ENCODE measurements at places on chromosomes 7 and 10.

- DNase-seq: peak; percentile 48
Observed at GRCh38 chr10:113515601-113516000, 37.3 kb upstream of the HABP2 start.

DNA sequence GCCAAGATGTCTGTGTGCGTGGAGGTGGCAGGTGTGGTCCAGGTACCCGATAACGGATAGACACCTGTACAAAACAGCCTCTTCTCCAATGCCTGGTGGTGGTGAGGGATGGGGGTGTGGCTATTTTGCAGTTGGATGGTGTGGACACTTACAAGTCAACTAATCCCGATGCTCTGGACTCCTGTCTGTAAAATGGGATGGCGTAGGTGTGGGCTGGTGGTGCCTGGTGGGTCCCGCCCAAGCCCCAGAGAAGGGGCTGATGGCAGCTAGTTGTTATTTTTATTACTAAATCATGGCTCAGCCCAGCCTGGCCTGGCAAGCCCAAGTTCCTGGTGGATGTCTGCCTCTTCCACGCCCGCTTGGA is 22.3 kb downstream of the GTF2IRD1 start:
- no peak for DNase-seq

DNA sequence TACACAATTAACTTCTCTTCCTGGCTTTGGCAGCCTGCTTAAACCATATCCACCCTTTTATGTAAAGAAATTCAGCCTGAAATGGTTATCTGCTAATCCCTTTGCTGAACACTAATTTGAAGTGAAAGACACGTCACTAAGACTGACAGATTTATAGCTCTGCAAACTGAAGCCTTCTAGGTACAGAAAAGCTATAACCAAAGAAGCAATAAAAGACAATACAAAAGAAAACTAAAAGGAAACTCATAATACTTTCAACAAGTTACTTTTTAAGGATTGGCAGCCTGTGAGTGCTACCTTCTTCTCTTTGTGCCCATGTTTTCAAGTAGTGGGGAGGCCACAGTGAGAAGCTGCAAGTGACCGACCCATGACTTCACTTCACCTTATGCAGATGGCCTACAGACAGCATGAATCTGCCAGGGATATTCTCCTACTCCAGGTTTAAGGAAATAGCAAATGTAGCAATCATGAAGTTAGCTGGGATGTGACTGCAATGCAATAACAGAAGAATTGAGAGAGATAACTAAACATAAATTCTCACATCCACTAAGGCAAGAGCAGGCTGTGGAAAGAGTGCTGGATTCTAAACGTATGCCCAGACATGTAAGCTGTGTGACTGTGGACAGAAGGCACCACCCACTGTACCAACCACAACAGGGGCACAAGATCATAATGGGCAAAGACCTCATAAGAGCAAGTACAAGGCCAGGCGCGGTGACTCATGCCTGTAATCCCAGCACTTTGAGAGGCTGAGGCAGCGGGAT is 10.7 kb upstream of the SPOCK2 start:
- DNase-seq: no peak

DNA sequence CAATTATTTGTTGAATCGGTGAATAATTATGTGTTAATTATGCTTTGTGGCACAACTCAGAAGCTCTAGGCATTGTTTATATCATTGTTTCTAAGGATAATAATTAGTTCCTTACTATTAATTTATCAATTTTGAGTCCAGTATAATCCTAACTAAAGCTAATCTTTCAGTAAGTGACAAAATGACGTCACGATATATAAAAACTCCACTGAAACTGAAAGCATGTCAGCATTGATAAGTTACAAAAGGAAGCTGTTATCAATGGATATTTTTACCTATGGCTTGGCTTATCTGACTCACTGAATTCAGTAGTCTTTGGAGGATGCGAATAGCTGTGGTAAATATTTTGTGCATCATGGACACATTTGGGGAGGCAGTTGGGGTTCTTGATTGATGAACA is 793.1 kb downstream of the NXPH1 start:
- no peak for DNase-seq

DNA sequence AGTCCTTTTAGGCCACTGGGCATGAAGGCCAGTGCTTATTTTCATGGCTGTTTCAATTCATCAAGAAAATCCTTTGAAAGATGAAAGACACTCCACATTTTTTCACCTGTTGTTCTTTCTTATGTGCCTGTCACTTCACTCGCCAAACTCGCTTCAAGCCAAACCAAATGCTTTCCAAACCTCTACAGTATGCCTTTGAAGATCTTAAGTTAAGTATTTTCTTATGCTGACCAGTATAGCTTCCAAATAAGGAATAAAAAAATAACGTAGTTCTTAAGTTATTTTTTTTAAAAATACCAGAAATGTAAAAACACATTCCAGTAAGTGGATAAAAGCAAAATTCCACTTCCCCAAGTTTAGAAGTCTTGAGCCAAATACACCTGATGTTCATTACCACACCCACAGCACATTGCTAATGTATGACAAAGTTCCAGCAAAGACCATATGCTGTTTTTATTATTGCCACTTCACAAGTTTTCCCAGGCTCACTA is 186.1 kb downstream of the MTERF1 start:
- peak; percentile 36 for DNase-seq
